ENCODE measurements at places on chromosomes 2 and 18.

DNA sequence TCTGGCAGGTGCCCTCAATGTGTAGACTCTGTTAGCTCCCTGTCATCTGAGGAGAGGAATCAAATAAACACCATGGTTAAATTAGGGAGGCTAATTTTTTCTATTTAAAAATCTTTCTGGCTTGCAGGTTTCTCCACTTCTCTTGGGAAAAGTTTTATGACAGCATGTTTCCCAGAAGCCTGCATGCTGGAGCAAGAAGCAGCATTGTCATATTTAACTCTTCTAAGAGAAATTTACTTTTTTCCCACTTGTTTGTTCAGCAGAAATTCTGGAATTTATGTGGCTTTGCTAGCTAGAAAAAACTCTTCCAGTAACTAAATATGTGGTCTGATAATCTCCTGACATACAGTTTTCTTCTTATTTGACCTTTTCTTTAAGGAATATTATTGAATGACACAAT is 230.5 kb downstream of the PARD3B start:
- DNase-seq, result no peak

DNA sequence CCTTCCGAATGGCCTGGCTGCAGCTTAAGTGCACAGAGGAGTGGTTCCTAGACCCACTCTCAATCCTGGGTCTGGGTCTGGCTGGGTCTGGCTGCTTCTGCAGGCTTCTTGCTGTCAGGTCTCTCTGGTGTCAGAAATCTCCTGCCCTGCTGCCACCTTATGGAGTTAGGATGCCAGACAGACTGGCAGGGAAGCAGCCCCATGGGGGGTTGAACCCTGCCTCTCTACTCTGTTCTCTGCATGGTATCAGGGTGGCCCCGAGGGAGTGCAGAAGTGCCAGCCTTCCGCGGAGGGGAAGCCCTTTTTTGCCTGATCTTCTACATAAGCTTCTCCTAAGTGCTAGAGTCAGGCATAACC is 89.4 kb downstream of the ZCCHC2 start:
- no peak for DNase-seq

- no peak for DNase-seq
Observed at GRCh38 chr2:192971981-192972380, 777.2 kb upstream of the TMEFF2 start.

DNA sequence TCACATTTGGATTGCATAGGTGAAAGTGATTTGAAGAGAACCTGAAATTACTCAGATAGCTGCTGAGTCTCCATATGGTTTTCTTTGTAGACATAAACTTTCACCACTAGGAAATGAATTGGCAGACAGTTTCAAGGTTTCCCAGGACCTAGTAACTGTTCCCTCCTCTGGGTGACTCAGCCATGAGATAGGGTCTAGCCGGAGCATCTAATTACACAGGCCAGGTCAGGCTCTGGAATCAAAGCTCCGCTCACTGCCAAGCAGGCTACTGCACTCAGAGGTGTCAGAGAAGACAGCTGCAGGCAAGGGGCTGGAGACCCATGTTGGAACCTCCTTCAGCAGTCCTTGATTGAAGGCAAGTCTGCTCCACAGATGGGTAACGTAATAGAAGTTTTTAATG is 429.2 kb downstream of the TNS1 start:
- no peak for DNase-seq

DNA sequence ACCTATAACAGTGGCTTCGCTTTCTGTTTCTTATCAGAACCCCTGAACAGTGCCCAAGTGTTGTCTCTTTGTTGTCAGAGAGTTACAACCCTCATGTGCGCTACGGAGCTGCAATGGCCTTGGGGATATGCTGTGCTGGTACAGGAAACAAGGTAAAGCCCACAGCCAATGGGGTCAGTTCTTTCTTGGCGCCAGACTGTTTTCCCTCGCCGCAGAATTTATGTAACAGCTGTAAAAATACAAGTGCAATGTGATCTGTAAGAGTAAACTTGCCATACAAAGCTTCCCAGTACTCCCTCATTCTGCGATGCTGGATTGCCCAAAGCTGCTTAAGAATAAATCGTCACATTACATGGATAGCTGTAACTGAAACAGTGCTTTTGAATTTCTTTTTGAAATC is 13.9 kb upstream of the HTR2B start:
- DNase-seq, result no peak

DNA sequence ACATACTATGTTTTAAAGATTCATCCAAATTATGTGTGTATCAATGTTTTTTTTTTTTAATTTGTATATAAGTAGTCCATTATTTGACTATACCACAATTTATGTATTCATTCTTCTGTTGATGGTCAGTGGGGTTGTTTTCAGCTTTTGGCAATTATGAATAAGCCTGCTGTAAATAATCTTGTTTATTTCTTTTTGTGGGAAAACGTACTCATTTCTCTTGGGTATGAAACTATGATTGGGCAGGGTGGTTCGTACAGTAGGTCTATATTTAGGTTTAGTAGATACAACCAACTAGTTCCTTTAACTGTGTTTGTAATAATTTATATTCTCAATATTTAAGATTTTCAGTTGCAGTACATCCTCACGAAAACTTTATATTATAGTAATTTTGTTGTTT is 329.2 kb downstream of the LPIN1 start:
- DNase-seq, result no peak

DNA sequence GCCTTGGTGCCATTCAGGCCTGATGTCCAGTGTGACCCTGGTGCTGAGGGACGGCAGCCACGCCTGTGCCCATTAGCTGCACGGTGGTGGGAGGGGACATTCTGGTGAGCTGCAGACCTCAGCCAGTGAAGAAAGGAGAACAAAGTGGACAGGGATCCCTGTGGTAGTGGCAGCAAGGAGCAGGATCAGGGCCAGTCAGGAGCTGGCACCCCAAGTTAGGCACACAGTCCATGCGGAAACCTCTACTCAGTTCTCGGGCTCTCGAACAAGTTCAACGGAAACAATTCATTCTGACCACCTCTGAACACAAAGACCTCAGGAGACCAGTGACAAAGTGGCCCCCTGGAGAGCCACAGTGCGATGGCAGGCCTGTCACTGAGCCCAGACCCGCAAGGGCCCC is 30.1 kb downstream of the COA5 start:
- no peak for DNase-seq

GRCh38 chr2:146477383-146477782 is 1367.4 kb upstream of the ACVR2A start:
- no peak for DNase-seq

- DNase-seq, result no peak
Observed at GRCh38 chr2:41621095-41621494, 426.7 kb upstream of the PKDCC start.

GRCh38 chr2:43088143-43089073 is 138.0 kb downstream of the ZFP36L2 start:
- DNase-seq, result no peak

DNA sequence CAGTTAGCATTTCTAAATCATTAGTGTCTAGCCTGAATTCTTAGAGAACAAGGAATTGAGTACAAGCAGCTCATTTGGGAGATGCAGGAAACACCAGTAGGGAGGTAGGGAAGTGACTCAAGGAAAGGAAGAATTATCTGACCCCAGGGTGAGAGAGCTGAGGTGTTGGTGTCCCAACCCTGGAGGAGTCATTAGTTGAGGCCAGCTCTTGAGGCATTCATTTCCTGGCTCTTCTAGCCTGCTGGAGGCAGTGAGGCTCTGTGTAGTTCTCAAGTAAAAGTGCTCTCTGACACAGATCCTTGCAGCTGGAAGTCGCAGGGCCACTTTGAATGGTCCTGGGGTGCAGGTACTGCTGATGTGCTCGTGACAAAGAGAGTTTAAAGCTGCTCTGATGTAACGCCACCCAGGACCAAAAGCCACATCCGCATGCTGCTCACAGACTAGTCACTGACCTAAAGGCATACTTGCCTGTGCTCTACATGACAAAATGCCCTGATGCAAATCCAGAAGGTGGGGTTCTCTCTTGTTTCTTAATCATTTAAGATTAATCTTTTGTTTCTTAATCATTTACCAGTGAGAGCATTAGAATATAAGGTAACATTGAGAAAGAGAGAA is 299.5 kb upstream of the LYPD1 start:
- no peak for DNase-seq

DNA sequence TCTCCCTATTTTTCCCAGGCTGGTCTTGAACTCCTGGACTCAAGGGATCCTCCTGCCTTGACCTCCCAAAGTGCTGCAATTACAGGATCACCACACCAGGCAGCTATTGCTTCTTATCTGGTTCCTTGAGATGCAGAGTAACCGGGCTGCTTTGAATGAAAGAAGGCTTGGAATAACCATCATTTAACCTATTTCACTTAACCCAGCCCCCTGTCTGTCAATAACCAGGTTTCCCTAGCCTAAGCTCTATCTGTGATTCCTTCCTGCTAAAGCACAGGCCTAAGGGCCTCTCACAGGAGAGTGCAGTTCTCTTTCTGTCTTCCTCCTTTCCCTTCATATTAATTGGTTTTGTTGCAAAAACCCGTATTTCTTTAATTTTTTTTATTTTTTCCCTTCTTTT is 393.5 kb upstream of the RAB12 start:
- no peak for DNase-seq

DNA sequence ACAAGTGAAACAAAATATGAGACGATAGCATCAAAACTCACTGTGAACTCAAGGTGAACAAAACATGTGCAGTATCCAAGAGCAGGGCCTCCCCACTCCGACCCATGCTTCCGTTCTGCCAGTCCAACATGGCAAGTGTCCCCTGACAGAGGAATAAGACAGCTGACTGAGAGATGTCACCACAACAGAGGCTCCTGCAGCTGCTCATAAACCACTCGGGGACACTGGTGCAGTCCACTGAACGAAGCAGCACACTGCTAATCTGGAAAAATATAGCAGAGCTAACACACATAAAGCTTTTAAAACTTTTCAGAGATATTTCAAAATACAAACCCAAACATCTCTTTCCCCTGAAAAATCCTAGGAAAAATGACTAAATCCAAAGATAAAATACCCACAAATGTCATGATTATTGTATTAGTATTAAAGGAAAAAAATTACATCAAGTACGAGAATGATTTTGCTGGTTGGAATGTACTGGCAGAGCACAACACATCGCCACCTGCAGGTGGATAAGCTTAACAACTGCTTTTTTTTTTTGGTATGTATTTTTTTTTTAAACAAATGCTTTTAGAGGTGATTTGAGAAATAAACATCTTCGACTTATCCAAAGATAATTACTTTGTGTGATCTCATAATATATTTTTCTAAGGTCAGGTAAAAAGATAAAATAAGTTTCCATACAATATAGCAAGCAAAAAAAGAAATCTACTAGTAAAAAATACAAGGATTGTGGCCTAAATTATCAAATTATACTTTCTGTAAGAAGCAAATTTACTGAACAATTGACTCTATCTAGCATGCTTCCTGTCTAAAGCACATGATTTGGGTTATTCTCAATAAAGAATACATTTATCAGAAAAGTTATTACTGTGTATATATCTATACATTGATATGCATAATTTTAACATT is 18.6 kb downstream of the THADA start:
- no peak for DNase-seq

DNA sequence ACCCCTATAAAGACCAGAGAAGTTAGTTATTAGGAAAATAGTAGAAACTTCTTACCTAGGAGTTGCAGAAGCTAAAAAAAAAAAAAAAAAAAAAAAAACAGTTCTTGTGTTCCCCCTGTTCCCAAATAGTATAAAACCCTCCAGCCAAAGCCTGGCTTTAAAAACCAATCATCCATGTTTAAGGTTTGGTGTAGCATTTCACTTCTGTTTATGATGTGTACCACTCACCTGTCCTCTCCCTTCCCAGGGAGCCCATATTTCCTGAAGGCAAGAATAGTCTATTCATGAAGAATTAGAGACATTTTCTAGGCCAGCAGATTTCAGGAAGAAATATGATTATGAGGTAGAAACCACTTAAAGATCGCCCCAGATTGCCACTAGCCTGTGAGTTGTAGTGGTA is 273.6 kb downstream of the SETBP1 start:
- DNase-seq, result no peak

- DNase-seq, result no peak
Observed at GRCh38 chr2:107990718-107991117, 4.4 kb downstream of the SLC5A7 start.

DNA sequence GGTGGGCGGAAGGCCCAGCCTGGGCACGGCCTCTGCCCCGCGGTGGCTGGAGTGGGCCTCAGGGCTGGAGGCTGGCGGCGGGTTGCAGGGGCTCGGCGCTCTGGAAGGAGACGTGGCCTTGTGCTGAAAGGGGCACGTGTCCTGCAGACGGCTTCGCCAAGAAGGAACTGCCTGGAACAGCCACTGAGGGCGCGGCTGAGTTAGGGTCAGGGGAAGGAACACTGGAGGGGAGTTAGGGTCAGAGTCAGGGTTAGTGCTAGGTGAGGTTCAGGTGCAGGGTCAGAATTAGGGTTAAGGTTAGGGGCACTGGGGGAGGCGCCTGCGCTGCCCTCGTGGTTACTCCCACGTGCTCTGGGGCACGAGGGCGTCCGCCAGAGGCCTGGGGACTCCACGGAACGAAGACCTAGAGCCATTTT is 933 bp upstream of the ADNP2 start:
- no peak for DNase-seq

GRCh38 chr2:73838889-73839534 is 10.3 kb downstream of the STAMBP start:
- no peak for DNase-seq

GRCh38 chr2:72431737-72432136 is 284.1 kb upstream of the CYP26B1 start:
- no peak for DNase-seq

DNA sequence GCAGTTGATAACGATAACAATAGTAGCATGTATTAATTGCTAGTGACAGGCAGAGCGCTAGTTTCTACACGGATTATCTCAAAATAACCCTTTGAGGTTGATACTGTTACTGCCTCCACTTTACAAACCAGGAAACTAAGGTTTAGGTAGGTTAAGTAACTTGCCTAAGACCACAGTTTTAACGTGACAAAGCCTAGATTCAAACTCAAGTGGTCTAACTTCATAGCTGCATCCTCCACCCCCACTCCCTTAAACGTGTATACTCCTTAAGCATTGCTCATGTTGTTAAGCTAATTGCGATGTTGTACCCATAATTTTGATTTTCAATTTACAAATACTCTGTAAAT is 1.2 kb downstream of the ME2 start:
- no peak for DNase-seq

DNA sequence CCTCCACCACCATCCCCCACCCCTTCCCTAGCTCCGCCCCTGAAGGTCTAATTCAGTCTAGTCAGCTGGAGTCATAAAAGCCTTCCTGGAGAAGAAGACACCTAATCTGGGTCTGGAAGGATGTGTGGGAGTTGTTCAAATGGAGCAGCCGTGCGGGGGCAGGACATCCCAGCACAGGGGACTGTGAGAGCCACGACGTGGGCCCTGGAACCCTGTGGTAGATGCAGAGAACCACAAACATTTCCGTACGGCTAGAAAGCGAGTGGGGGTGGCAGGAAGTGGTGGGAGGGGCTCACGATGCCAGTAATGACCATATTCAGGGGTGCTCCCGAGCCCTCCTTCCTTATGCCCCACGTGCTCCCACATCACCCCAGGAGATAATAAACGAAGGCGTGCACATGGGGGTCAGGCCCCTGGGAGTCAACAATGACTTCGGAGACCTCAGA is 20.9 kb upstream of the COL6A3 start:
- DNase-seq, result no peak

GRCh38 chr2:69011611-69012157 is 1.3 kb upstream of the ANTXR1 start:
- no peak for DNase-seq
